ENCODE measurements at places on chromosomes 3 and 15.

DNA sequence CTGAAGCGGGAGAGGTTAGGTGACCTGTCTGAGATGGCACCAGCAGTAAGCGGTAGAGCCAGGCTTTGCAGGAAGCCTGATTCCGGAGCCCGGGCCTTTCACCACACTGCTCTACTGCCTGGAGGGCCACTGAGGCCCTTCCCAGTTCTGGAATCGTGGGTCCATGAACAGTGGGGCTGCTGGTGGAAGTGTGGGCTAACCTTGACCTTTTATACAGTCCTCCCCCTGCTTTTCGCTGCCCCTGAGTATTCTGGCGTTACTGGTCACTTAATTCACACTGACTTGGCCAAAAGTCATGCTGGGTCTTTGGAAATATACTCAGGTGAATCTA is 2.6 kb upstream of the ABTB1 start:
- DNase-seq, result no peak

DNA sequence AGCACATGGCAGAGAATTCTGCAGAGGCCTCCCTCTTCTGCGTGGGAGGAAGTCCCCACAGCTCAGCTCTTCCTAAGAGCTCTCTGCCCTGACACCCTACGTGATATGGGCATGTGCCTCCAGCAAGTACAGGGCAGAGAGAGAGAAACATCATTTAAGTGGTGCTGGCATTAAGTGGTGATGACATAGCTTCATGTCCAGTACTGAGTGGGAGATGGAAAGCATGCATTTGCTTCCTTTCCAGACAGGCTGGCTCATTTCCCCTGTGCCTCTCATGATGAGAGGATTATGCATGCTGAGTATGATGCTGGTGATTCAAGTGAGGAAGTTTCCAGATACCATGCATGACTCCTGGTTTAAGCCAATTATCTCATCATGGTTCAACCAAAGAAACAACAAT is 26.9 kb downstream of the BFSP2 start:
- no peak for DNase-seq

- no peak for DNase-seq
These were observed 22.3 kb upstream of the PLXNA1 start for GRCh38 chr3:126960604-126960995.

DNA sequence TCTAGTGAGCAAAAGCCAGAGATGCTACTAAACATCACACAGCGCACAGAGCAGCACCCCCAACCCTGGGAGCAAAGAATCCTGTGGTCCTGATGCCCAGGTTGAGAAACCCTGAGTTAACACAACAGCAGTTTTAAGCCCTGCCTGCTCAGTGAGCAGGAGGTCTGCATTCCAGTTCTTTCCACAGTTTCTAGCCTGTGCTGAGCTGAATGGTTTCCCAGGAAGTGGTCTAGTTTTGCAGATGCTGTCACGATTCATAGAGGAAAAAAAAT is 171.1 kb upstream of the PROK2 start:
- no peak for DNase-seq

DNA sequence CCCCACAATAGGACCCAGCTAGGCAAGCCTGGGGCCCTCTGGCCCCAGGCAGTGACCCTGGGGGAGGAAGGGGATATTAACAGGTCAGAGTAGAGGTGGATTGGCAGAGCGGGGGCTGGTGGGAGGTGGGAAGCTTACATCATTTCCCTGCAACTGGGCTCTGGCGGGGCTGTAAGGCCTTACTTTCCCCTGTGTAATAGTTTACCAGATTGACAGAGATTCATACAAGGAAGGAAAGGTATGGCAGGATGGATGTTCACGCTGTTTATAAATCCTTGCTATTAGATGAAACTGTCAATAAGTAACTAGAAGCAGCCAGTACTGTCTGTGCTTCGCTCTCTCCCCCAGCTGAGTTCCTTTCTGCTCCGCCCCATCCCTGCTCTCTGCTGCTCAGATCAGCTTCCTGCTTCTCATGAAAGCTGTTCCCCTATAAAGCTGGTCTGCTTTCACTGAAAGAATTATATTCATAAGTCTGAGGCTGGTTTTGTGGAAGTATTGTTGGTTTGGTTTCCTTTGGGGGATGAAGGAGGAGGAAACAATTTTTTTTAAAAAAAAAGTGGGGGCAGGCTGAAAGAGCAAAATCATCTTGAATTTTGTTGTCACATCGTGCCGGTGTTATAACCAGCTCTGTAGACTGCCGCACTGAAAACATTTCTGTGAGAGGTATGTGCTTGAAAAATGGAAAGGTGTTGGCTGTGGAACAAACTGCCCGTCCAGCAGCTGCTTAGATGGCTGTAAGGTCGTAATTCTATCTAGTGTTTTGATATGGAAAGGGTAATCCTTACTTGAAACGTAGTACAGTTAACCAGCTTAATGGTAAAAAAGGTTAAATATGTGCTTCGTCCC is 76.4 kb downstream of the BBX start:
- peak; percentile 16 for DNase-seq

- DNase-seq, result no peak
These were observed 190.8 kb downstream of the FHIT start for GRCh38 chr3:61060411-61060861.

GRCh38 chr15:42691770-42692169 is 45.2 kb downstream of the CDAN1 start:
- no peak for DNase-seq

- no peak for DNase-seq
These were observed 17.2 kb downstream of the TSPAN3 start for GRCh38 chr15:77053709-77054108.

Measured in activated T-cell treated with anti-CD3 and anti-CD28 coated beads for 24 hours (primary cell).